ENCODE measurements at places on chromosomes 12 and 14.

GRCh38 chr12:2264651-2265232, 212.0 kb downstream of the CACNA1C start:
- no peak for DNase-seq

DNA sequence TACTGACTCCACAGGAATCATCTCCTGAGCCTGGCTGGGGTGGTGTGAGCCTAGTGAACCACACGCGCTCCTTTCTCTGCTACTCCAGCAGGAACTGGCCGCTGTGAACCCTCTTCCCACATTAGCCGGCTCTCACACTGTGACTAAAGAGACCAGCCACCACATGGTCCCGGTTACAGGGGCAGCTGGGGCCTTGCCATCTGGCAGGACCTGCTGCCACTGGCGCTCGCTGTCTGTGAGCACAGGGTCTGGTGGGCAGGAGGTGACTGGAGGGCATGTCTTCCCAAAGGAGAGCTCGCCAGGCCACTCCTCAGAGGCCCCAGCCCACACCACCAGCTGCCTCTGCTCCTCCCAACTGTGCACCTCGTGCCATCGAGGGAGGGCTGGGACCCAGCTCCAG, 99.3 kb downstream of the SINHCAF start:
- no peak for DNase-seq

GRCh38 chr12:42125388-42125767, 19.3 kb downstream of the GXYLT1 start:
- DNase-seq = no peak

DNA sequence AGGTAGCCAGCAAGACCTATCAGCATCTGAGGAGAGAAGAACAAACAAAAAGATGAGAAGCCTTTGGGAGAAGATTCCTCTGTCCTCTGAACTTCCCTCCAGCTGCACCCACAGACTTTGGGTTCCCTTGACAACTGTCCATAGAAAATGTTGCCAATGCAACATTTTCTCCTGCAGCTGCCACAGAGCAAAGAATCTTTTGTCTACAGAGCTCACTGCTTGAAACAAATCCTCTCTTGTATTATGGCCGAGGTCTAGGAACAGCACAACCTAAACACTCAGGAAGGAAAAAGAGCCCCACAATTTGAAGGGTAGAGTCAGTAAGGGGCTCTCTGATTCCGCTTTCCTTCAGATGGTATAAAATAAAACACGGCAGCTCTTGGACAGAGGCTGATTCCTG, 14.3 kb downstream of the POMT2 start:
- DNase-seq = no peak

GRCh38 chr14:31208546-31209424, 1.2 kb upstream of the HECTD1 start:
- no peak for DNase-seq

- no peak for DNase-seq
Observed at GRCh38 chr12:11811008-11811407, 161.5 kb downstream of the ETV6 start.

DNA sequence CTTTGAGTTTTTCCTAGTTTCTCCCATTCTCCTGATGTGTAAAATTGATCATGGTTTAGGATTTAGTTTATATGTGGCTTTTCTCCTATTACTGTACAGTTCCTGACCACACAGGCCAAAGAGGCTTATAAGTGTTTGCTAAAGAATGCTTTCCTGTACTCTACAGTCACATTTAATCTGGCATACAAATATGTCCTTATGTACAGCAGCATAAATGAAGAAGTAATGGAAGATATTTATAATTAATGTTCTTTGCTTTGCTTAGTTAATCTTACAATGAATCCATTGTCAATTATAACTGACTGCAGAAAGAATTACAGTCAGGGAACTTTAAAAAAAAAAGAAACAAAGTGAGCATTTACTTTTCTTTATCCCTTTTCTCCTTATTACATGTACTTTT, 293.9 kb downstream of the KCNC2 start:
- no peak for DNase-seq

- DNase-seq = no peak
Observed at GRCh38 chr12:100061814-100062213, 77.1 kb upstream of the ANKS1B start.

DNA sequence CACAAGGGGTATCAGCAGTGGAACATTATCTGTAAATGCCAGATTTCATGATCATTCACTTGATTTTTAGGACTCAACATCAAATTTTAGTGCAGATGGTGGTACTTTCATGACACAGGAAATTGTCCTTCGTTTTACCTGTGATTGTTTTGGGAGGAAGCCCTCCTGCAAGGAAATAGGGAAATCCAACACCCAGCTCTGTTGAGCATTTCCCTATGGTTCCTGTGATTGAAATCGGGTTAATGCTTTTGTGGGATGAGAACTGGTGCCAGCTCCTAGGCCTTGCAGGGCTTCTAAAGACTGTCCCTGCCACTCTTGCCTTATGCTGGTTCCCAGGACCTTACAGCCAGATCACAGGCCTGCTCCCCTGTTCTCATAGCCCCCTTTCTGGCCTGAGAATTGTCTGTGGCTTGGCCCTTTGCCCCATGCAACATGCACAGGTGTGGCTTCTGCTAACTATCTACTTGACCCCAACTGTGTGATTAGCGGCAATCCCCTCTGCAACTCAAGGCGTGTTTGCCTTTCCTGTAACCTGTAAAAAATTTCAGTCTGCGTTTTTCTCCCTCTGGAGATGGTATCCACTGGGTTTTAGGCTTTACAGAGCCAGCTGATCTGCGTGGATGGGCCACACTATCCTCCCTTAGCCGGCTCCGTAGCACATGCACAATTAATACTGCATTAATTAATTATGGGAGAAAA, 112.5 kb downstream of the ETV6 start:
- no peak for DNase-seq

- no peak for DNase-seq
Observed at GRCh38 chr14:94383777-94384176, 4.6 kb downstream of the SERPINA1 start.

- no peak for DNase-seq
Observed at GRCh38 chr14:36367985-36368774, 47.7 kb upstream of the MBIP start.

- DNase-seq = no peak
Observed at GRCh38 chr12:82144505-82144904, 213.7 kb downstream of the CCDC59 start.

DNA sequence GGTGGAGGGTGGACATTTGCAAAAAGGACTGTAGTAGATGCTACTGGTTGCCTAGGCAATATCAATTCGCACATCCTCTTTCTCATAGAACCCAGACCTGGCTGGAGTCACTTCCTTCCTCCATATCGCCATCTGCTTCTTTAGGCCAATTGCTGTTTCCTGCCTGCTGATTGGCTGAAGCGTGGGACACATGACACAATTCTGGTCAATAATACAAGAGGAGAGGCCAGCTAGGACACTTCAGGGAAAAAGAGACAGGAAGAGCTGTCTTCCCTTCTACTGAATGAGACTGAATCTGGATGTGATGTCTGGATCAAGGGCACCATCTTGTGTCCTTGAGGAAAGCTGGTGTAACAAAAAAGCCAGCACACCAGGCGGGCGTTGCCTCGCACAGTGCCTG, 53.8 kb downstream of the TRPV4 start:
- no peak for DNase-seq

GRCh38 chr12:39764944-39765560, 145.4 kb upstream of the ABCD2 start:
- DNase-seq = no peak

GRCh38 chr14:67514203-67514607, 18.9 kb upstream of the PLEKHH1 start:
- no peak for DNase-seq

DNA sequence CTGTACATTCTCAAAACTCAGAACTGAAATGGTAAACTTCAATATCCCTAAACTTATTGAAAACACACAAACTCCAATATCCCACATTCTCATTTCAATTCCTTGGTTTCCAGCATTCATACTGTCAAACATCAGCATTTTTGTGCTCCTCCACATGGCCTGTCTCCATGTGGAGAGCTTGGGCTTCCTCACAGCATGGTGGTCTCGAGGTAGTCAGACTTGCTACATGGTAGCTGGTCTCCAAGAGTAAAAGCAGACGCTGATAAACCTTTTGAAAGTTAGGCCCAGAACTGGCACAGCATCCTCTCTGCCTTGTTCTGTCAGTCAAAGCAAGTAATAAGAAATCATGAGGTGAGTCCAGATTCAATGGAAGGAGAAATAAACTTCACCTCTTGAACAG, 70.5 kb downstream of the VCPKMT start:
- DNase-seq = no peak

DNA sequence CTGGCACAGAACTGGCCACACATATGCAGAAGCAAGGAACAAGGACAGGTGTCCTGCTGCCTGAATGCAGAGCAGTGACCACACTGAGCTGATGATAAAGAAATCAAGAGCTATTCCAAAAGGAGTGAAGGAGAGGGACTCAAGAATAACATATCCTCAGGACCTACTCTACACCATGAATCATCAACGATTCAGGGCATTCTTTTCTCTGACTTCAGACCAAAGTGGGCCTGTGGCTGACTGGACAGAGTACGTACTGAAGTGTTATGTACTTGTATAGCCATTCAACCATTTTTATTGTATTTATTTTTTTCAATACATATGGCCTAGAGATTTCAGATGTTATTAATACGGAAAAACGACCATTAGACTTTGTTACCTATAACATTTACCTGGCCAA, 177.5 kb upstream of the TMTC1 start:
- DNase-seq = no peak

DNA sequence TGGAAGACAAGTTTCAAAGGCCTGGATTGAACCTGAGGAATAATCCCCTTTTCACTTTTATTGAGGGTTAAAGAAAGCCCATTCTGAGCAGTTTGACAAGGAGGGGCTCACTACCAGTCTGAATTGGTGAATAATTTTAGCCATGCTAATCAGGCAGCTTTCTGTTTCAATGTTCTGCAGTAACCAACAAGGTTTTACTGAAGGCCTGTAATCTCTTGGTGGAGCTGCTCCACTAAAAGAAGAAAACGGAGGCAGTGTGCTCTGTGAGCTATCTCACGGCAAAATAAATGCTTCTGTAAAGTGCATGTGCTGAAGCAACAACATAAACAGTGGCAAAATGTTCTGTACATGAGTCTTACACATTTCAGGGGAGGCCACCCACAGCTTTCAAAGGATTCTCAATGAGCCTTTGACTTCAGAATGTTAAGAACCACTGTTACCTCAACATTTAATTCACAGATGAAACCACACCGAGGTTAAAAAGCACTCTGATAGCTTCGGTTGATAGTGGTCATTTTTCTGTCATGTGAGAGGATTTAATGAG, 111.2 kb downstream of the LRIG3 start:
- no peak for DNase-seq

DNA sequence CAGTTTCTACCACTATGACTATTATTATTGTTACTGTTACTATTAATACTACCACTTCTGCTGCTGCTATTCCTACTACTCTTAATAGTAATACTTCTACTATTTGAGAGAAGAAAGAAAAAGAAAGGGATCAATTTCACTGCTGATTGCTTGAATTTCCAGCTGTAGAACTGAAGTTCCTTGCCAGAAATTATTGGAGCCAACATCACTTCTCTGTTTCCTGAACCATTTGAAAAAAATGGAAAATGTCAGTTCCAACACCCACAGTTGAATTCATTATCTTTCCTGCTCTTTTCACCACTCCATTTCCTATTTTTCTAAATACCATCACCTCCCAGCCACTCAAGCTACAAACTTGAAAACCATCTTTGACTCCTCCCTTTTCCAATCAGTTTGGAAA, 54.1 kb upstream of the PIK3C2G start:
- DNase-seq = no peak

GRCh38 chr12:68580911-68581310, 29.8 kb upstream of the RAP1B start:
- DNase-seq = no peak

DNA sequence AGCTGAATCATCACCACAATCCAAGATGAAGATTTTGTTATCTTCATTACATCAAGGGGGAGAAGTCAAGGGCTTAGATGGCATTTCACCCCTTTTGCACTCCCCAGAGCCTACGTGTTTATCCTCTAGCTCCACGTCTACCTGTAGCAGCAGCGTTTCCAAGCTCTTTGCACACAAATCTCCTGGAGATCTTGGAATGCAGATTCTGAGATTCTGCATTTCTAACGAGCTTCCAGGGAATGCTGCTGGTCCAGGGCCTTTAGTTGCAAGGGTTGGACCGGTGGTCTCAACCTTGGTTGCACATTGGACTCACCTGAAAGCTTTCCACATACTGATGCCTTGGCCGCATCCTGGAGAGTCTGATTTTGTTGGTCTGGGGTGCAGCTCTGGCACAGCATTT, 49.5 kb upstream of the STON2 start:
- no peak for DNase-seq

- no peak for DNase-seq
Observed at GRCh38 chr12:63955831-63956666, 111.5 kb downstream of the SRGAP1 start.

DNA sequence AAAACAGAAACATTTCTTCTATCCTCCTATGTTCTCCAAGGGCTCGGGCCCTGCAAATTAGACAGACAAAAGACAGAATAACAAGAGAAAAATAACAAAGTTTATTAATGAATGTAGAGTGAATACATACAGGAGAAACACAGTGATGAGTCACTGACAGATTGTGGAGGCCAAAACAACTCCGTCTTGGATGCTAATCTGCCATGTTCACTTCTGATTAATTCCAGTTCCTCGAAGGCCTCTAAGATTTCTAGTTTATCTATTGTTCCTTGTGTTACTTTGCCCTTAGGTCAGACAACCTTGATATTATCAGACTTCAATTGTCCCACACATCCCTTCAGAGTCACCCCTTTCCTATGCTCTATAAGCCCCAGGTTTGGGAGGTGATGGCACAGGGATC, 26.8 kb upstream of the NEDD1 start:
- DNase-seq = no peak

GRCh38 chr12:116661341-116661740, 76.5 kb downstream of the SPRING1 start:
- DNase-seq = no peak

- no peak for DNase-seq
Observed at GRCh38 chr12:108400481-108400880, 61.4 kb upstream of the CMKLR1 start.

- no peak for DNase-seq
Observed at GRCh38 chr12:38744041-38744440, 161.3 kb downstream of the CPNE8 start.

- no peak for DNase-seq
Observed at GRCh38 chr14:68956724-68957123, 22.4 kb downstream of the ACTN1 start.

DNA sequence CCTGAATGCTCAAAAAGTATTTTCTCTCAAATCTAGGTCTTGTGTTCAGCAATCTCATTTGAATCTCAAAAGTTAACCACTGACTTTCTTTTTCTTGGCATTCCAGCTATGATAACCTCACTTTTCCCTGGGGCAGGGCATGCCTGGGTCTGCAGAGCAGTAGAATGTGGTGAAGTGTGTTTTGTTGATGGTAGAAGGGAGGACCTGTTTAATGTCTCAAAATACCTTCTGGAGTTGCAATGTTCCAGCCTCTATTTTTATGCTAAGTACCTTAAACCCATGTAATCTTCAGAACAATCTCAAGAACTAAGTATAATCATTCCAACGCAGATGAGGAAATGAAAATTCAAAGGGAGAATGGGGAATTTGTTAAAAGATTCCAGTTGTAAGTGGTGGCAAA, 82.1 kb upstream of the FUT8 start:
- no peak for DNase-seq
